Type B pancreatic cell (in vitro differentiated cells): ENCODE measurements at places on chromosomes 7 and 10. TPM values are rescaled to one million over a fixed set of nuclear protein-coding genes. Genes with fewer than 3 reads are reported as not detected.

Gene EPHB4
- 69.3 and 78.4 TPM in 2 replicates for total RNA-seq

DNA sequence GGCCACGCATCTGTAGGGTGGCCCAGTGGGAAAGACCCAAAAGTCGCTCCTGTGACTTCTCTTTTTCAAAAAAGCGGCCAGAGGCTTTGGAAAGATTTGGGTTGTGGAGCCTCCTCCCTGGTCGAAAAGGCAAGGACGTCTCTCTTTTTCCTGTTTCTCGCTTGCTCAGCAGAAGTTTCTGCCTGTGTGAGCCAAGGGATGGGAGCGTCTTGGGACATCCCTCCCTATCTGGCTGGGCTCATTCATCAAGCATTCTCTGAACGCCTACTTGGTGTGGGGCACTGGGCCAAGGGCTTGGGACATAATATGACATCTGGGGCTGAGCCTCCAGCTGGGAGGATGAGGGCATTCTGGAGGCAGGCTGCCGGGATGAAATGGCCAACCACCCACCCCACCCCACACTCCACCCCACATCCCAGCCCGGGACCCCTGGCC is 120.9 kb downstream of the C10orf105 start:
- no peak for DNase-seq

DNA sequence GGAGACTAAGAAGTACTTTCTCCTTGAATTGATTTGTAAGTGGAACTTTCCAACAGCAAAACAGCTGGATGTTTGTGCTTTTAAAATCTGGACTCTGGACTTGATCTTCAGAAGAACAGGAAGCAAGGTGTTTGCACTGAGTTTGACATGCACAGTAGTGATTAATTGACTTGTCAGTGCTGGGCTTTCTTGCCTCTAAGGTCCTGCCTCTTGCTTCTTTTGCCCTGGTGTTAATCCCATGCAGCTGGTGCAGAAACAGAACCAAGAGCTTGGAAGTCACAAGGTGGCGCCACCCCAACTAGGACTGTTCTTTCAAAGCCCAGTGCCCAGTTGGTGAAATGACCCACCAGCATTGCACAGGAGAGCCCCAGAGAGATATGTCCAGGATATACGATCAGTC is 66.8 kb upstream of the SEPHS1 start:
- no peak for DNase-seq

Gene ANKRD22
- 2.9 and 8.4 TPM in 2 replicates for total RNA-seq

GRCh38 chr7:84236398-84236797 is 41.8 kb upstream of the SEMA3A start:
- DNase-seq = no peak

Gene CCDC3
- 17.6 and 44.7 TPM in 2 replicates for total RNA-seq

DNA sequence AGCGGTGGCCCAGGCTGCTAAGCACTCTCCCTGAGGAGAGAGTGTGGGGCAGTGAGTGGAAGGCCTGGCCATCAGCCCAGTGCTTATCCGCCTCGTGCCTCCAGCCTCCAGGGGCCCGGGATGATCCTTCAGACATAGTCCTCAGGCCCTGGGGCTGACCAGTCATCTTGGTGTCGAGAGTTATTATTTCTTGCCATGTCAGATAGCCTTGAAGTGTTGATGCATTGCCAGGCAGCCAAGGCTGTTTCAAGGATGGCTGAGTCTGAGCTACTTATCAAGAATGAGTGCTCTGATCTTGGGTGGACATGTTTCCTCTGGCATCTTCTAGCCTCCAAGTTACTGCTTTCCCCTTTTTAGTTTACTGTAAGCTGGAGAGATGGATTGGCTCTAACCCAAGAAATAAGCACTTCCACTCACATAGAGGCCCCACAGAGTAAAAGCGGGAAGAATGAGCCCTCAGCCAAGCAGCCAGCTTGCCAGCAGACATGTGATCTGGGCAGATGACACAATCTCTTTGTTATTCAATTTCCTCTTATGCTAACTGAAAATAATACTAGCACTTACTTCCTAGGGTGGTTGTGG is 136.5 kb upstream of the NAMPT start:
- no peak for DNase-seq

GRCh38 chr10:45473126-45473525 is 99.1 kb downstream of the ALOX5 start:
- DNase-seq = no peak

Gene ZCWPW1
- 2.2 and 2.7 TPM in 2 replicates for total RNA-seq

DNA sequence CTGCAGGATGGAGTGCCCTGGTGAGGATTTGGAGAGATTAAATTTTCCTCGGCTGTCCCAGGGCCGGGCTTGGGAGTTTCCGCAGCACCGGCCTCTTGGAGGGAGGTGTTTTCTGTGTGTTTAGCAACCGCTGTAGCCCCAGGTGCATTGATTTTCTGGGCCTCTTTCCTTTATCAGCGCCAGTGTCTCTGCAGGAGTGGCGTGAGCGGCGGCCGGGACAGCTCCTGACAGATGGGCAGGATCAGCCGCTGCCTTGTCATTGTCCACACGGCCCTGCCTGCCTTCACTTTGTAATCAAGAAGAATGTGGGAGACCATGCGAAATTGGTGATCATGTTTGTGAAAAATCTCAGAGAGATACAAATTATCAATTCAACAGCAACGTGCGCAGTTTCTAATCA is 32.4 kb downstream of the NKX6-2 start:
- DNase-seq = no peak

DNA sequence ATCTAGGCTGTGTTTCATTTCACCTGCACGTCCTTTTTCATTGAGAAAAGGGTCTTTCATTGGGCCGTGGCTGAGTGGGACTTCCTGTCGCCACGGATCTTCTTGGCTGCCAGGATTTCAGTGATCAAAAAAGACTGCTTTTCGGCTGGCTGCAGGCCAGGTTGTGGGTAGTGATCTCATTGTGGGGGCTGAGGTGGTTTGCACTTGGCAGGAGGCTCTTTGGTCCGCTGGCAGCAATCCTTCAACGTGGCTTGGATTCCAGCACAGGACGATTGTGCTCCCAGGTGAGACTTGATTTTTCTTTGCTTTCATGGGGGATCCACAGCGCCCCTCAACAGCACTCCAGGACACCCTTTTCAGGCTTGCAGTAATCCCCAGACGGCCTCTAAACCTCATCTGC is 29.0 kb upstream of the ZNF273 start:
- no peak for DNase-seq

DNA sequence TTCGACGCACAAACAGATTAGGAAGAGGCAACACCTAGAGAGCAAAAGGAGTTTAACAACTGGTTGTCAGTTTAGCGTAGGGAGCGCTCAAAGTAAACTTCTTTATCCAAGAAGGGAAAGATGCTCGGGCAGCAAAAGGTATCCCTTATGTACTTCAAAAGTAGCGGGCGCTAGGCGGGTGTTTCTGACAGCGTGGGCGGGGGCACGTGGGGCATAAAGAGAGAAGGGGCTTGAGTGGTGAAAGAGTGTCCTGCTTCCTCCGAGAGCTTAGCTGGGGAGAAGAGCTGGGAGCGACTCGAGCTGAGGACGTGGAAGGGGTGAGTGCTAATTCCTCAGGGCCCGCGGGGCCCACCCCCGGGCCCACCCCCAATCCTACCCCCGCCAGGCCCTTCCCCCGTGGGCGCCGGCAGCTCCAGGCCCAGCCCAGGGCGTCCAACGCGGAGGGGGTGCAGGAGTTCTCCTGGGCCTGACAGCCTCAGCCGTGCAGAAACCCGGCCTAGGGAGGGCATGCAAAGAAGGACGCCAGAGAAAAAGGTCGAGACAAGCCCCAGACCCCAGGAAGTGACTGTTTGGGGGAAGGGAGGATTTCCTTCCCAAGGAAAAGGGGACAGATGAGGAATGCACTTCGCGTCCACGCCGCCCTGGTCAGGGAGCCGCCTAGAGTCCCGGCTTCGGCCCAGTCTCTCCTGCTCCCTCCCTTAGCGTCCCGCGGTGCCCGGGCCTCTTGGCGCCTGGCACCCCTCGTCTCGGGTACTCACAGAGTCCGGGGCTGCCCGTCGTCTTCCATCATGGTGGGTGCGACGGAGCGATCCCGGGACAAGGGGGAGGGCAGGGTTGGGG is 868 bp downstream of the TIAL1 start:
- DNase-seq = no peak

- no peak for DNase-seq
These were observed 67.8 kb downstream of the PHTF2 start for GRCh38 chr7:77866370-77866769.

Gene PTN
- total RNA-seq = 16.2 and 271 TPM in 2 replicates

Gene CPA4
- 7.4 and 17.4 TPM in 2 replicates for total RNA-seq

- no peak for DNase-seq
These were observed 43.9 kb downstream of the CHST15 start for GRCh38 chr10:124049484-124049883.

DNA sequence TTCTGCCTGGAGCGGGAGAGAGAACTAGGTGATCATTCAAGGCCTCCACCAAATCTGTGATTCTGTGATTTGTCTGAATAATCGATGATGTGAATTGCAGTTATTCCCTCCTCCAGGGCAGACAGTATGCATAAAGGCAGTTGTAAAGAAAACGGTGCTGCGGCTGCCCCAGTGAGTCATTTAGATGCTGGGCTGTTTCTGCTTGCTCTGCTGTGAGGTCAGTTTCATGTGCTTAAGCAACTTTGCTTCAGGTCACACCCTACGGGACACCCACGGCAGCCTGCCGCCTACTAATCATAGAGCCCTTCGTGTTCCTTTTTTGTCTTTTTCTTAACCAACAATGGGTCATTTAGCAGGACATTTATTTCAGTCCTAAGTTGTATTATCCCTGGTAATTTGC is 158.1 kb upstream of the PITRM1 start:
- no peak for DNase-seq

GRCh38 chr10:72418679-72419078 is 64.0 kb upstream of the DNAJB12 start:
- no peak for DNase-seq

Gene OR2A1
- 0.38 TPM in 1 of 2 replicates, not detected in the other for total RNA-seq

- no peak for DNase-seq
These were observed 37.9 kb downstream of the HBP1 start for GRCh38 chr7:107206706-107207105.

GRCh38 chr7:150715293-150715692 is 1.1 kb upstream of the GIMAP1 start:
- no peak for DNase-seq

Gene VSTM2A
- total RNA-seq = 21.6 and 30.7 TPM in 2 replicates

Gene TEX47
- not detected in 2 replicates for total RNA-seq

Gene FEZF1
- 0.67 TPM in 1 of 2 replicates, not detected in the other for total RNA-seq

DNA sequence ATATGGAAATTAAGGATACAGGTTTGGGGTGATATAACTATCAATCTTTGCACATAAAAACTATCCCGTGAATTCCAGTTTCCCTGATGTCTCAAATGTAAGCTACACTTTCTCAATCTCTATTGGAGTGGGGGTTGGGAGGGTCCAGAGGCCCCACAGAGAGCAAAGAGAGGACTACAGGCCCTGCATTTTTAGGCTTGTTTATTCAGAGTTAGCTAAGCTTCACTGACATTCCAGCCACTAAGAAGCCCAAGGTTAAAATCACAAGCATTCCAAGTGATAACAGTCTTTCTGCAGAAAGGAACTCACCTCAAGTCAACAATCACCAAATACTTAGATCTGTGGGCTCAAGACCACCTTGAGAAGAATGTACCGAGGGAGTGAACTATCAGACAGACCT is 31.6 kb upstream of the LAMB1 start:
- no peak for DNase-seq

GRCh38 chr10:94216201-94216600 is 146.5 kb downstream of the NOC3L start:
- DNase-seq = no peak

Gene HOXA3
- 40.5 and 92.8 TPM in 2 replicates for total RNA-seq

DNA sequence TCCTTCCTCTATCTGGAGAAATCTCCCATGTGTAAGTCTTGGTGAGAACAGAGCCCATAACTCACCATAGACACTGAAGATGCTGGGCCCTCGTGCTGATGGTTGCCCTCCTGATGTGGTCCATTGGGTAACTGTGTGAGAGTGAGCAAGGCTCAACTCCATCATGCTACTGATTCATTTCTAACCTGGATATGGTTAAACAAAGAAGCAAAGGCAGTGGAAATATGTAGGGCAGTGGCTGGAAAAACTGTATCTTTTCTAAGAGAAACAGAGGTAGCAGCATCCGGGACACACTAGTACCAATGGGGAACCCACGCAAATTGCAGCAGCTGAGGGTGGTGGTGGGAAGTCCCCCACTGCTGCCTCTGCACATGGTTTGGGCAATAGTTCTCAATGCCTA is 221.7 kb downstream of the KLF6 start:
- DNase-seq = no peak

DNA sequence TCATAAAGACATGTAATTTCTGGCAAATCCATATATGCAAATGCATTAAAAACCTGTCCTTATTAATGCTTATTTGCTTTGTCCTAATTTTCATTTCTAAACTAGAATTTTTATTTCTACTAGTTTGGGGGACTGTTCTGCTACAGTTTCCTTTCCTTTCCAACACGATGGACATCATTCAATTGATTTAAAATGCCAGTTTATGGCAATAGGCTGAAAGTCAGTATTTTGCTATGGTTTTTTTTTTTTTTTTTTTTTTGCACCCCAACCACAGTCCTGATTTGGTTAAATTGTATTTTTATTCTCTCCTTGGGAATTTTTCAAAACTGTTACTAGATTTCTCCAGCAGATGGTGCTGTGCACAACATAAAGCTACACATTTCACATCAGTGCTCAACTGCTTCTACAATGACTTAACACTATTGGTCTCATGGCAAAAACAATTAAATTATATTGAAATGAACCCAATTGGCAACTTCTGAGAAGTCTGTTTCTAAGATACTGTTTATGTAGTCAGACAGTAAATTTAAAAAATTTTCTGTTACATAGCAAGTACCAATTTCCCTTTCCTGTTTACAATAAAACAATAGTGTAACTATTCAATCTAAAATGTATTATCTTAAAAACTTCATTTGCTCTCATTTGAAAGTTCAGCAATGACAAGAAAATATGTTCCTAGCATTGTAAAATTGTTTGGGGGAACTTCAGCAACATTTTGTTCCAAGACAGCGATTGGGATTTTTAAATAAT is 193.8 kb upstream of the CCDC6 start:
- DNase-seq = no peak

Gene TRUB1
- total RNA-seq = 19.3 and 22.0 TPM in 2 replicates

DNA sequence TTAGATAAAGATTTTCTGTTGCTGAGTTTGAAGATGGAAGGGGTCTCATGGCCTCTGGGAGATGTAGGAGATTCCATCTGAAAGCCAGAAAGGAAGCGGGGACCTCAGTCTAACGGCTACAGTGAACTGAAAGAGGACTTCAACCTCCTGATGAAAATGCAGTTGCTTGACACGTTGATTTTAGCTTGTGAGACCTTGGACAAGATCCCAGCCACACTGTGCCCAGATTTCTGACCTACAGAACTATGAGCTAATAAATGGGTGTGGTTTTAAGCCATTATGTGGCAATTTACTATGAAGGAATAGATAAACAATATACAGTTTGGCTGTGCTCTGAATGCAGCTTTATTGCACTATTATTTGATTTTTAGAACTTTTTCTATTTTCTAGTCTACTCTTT is 342.3 kb upstream of the SEMA3D start:
- DNase-seq = no peak
